ENCODE measurements at places on chromosomes 11 and 22.

DNA sequence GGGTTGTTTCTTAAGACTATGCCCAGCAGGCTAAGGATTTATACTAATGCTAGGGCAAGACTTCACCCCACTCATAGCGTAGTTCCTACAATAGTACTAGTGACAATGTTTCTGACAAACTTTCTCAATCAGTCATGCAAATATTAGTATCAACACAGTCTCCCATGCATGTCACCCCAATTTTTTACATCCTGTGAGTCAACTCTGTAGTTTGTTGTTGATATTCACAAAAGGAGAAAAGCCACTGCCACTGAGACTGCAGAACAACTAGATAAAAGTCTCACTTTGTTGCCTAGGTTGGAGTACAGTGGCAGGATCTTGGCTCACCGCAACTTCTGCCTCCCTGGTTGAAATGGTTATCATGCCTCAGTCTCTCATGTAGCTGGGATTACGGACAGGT lies 155.2 kb downstream of the RBFOX2 start:
- DNase-seq, result no peak

DNA sequence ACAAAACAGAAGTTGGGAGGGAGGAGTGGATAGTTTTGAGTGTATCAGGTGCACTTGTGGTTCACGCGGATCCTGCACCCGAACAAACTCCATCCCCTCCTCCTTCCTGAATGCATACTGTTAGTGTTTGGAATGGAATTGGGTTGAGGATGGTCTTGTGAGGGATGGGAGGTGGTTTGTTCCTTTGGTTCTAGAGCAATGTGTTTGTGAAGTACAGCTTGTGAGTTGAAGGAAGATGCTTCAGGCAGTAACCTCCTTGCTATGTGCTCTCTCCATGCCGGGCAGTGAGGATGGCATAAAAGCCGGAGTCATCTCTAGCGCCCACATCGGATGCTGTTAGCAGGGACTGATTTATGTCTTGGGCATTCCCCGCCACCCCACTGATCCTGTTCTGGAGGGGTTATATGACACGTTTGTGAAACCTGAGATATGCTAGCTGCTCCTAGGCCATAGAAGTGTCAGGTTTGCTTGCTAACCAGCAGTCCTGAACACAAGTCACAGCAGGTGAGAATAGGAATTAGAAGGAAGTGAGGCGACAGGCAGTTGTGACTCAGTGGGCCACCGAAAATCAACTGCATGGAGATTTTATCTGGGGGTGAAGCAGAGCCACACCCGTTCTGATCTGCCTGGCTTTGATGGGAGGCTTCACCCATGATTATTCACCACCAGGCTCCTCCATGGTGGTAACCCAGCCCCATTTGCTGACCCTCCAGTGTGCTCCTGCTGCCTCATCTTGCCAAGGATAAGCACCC lies 2.2 kb downstream of the BCR start:
- no peak for DNase-seq

DNA sequence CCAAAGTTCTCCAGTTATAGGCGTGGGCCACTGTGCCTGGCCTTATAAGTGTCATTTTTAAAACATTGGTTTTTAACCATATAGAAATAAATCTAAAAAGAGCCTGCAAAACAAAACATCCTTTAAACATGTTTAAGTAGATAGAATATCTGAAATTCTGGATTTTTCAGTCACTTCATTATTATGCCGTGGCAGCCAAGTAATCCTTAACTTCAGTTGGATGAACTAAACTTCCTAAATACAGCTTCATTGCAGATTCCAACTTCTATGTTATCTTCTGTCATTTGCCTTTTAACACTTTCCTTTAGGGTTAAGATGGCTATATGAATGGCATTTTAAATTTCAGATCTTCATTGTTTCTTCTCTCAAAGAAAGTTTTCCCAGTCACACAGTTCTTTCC lies 291.4 kb downstream of the TMEM135 start:
- DNase-seq, result no peak

DNA sequence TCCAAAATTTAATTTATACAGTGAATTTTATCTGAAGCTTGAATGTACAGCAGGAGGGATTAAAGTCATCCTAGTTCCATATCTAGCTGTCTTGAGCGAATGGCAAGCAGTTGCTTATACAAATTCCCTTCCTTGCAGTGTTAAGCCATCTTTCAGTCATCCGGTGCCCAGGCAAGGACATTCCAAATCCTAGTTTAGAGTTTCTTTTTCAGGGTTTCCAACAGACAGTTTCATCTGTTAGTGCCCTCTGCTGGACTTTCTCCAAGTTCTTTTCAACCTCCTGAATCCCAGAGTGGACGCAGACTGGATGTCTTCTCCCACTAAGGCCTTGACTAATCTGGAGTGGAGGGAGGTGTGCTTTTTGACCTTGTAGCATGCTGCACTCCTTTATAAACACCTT lies 45.4 kb downstream of the GRAMD1B start:
- peak; percentile 73 for DNase-seq

DNA sequence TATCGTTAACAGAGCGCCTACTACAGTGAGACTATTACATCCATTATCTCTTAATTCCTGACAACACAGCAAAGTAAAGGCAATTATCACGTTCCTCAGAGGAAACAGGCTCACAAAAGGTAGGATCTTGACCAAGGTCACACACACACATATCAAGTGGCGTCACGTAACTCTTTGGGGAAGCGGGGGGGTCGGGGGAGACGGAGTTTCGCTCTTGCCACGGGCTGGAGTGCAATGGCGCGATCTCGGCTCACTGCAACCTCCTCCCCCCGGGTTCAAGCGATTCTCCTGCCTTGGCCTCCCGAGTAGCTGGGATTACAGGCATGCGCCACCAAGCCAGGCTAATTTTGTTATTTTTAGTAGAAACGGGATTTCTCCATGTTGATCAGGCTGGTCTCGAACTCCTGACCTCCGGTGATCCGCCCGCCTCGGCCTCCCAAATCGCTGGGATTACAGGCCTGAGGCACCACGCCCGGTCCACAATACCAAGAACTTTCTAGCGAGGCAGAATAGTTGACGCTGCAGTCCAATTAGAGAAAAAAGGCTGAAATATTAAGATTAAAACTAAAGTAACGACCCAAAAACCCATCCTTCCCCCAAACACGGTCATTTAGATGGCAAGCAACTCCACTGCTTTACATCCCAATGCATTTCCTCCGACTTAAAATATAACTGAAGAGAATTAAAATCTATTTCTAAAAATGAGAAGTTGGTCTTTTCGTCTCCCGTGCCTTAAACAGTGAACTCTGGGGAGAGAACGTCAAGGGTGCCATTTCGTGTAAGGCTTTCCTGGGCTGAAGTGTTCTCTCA lies 1.2 kb downstream of the DDX17 start:
- DNase-seq, result peak; percentile 68

- DNase-seq, result peak; percentile 16
Observed at GRCh38 chr22:47107431-47107830, 345.0 kb downstream of the TBC1D22A start.

DNA sequence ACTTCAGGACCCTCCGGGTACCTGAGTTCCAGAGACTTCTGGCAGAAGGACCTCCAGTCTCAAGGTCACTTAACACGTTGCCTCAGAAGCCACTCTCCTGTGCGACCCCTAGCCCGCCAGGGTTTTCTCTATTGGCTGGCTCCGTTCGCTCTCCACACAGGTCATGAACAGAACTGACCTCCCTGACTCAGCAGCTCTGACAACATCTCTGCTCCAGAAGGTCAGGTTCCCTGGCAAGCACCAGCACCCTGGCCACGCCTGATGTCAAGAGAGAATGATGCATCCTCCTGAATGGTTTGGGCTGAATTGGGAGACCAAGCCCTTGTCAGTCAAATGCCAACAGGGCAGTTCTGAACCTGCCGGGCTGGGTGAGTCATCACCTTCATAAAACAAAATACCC lies 84.3 kb upstream of the TMEM45B start:
- DNase-seq, result no peak

DNA sequence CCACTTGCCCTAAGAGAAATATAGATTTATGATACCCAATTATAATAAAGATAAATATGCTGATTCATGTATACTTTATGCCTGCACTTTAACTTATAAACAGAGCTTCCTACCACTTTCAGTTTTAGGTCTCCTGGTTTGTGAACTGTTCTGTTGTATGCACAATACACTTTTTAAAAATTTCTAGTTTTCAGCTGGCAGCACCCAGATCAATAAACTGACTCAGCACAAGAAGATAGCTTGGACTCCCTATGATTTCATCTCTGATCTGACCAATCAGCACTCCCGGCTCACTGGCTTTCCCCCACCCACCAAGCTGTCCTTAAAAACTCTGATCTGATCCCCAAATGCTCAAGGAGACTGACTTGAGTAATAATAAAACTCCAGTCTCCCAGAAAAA lies 33.5 kb upstream of the FAM181B start:
- DNase-seq, result no peak

DNA sequence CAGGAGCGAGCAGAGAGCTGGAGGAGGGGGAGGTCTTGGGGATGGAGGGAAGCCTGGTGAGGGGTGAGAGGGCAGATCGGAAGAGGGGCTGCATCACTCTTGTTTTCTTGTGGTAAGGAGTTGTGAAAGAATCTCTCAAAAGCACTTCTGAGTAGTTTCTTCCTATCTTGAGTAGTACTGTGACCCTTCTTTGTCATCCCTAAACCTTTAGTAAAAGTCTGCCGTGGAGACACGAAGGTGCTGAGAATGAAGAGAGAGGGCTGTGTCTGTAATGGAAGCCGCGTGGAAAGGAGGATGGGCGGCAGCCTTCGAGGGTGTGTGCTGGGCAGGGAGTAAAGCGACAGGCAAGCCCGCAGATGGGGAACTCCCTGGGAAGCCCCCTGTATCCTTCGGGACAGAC lies 237.8 kb downstream of the TBC1D22A start:
- no peak for DNase-seq

GRCh38 chr22:39593066-39593930 lies 22.7 kb downstream of the CACNA1I start:
- DNase-seq, result no peak

DNA sequence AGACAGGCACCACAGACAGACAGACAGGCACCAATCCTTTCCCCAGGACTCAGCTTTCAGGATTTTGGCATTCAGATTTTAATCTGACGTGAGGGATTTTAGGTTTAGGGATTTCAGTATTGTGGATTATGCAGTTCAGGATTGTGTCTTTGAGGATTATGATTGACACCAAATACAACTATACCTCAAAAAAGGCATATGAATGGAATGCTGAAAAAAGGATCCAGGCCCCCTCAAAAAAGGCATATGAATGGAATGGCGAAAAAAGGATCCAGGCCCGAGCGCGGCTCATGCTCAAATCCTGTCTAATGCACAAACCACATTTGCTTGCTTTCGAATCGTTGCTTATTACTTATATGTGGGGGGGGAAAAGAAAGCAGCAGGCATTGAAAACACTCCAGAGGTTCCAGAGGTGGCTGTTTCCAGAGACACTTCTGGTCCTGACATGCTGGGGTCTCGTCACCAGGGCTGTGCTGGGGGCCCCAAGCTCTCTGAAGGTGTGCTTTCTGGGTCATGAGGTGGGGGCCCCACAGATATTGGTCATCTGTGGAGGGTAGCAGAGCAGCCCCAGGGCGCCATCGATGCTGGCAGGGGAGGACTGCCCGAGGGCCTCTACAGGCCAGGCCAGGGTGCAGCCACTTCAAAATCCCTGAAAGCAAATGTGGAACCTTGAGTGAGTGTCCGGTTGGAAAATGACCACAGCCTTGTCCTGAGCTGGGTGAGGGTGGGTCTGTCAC lies 16.8 kb upstream of the OSBPL5 start:
- DNase-seq, result no peak

DNA sequence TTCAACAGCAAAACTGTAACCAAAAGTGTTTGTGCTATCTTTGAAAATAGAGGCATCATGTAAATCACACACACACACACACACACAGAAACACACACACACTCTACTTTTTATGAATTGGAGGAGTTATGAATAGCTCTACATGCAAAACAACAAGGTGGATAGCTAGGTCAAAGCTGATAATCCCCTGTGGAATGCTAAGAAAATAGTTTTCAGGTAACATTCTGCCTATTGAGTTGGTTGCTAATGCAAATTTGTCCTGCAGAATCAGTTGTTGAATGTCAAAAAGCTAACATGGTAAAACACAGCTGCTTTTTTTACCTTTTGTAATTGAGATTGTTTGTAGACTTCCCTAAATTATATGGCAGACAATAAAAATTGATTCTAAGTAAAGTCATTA lies 1658.4 kb upstream of the RAG2 start:
- no peak for DNase-seq

DNA sequence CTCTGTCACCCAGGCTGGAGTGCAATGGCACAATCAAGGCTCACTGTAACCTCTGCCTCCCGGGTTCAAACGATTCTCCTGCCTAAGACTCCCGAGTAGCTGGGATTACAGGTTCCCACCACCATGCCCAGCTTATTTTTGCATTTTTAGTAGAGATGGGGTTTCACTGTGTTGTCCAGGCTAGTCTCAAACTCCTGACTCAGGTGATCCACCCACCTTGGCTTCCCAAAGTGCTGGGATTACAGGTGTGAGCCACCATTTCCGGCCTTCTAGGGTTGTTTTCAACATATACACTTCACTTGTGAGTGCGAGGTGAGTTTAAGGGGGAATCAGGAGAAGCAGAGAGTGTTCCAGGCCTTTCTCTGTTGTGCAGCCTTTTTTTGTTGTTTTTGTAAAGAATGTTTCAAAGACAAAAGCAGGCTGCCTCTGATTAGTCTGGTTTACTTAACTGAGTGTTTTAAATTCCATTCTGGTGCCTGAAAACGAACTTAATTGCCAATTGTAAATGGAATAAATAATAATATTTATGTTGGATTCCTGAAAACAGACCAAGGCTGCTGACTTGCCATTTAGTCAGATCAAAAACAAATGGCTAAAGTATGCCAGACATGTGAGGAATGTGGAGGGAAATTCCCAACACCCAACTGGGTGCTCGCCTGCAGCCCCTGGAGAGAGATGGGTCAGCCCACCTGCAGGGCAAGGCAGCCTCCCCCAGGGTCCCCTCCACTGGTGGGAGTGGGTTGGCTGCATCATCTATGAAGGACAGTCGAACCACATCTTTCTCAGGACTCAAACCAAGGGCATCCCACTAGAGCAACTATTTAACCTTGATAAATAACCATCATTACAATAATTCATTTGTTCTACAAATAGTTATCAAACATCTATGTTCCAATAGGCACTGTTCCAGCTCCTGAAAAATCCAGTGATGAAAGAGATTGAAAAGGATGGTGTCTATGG lies 4.6 kb upstream of the RANGAP1 start:
- no peak for DNase-seq

DNA sequence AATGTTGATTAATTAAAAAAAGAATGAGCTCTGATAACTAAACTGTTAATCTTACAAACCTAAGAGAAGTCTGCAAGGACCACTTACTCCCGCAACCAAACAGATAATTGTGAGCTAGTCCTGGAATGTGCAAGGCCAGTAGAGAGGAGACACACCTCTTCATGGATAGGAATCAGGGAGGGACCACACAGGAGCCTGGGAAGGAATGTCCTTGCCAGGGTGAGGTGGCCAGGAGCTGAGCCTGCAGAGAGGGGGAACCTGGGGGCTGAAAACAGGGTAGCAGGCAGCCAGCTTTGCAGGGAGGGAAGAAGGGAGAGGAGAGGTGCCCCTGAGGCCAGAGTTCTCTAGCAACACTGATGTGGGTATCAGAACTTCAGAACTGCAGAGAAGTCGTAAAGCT lies 9.4 kb upstream of the NLRP10 start:
- no peak for DNase-seq

DNA sequence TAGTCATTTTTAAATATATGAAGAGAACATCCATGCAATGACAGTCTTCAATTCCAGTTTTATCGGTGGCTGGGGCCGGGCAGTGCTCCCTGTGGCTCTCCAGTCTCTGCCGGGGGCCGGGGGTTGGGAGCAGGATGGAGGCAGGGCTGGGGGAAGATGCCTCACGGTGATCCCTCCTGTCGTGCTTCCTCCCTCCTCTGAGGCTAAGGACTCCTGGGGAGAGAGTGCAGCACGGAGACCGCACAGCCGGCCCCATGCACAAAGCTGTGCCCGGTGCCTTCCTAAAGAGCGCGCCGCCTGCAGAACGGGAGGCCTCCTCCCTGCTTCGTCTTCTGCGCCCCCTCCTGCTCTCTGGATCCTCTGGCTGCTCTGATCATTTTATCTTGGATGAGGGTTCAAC lies 20.5 kb downstream of the GAL start:
- DNase-seq, result no peak
